ENCODE measurements at places on chromosomes 7 and 10. TPM values are rescaled to one million over a fixed set of nuclear protein-coding genes. Genes with fewer than 3 reads are reported as not detected.

The NKX1-2 gene
- not detected for total RNA-seq

The RELN gene
- not detected for total RNA-seq

The ARHGEF5 gene
- total RNA-seq: 8.2 TPM

DNA sequence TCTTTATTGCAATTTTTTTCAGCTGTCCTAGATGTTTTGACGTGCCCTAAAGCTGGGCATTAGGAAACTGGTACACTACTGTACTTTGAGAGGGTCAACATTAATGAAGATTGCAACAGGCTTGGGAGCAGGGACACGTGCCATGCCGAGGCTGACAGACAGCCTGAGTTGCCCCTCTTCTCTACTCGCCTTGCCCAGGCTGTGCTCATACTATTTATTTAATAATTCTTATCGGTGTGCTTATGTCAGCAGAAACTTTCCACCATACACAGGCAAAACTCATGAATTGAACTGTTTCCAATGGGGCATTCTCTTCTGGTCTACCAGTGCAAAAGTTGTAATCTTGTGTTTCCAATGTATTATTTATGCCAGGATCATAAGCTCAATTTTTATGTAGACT lies 24.4 kb downstream of the C7orf57 start:
- no peak for DNase-seq

DNA sequence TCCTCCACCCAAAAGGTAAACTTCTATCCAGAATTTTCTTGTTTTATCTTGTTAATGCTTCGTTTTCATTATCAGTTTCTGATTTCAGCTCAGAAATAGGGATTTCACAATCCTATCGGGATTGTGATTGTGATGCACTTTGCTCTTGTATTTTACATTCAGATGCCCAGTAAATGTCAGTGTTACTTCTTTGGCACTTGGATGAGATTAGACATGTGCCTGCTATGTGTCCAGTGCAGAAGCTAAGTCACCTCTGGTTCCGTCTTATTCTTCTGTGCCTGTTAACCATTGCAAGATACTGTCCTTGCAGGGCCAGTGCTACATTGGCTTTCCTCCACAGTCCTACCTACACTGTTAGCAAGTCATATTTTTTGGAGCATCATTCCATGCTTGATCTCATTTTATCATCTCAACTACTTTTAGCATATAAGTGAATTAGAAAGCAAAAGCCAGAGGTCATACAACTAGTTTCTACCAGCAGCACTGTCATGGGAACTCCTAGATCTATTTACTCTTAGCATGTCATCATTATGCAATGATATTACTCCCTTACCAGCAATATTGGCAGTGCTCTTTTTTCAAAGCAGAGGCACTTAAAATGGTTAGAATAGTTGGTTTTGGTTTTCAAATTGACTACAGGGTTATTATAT lies 26.7 kb downstream of the ZNF277 start:
- no peak for DNase-seq

DNA sequence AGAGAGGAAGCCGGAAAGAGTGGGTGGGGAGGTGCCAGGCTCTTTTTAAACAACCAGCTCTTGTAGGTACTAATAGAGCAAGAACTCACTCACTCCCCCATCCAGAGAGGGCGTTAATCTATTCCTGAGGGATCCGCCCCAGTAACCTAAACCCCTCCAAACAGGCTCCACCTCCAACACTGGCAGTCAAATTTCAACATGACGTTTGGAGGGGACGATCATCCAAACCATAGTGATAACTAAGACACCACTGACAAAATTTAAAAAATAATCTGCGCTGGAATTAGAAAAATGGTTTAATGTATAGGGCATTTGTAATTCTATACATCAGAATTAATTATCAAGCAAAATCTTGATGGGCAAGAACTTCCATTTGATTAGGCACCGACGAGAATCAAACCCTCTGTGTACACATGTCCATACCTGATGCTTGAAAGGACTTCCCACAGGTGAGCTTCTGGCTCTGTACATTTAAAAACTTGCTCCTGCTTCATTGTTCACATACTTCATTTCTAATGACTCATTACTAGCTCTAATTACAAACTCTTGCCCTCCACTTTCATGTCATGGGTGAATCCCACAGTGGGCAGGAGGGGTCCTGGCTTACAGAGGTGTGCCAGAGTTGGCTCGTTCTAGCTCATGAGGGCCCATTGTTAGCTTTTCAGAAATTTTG lies 20.6 kb upstream of the KDM7A start:
- DNase-seq: no peak

- no peak for DNase-seq
Observed at GRCh38 chr7:31095286-31096197, 43.4 kb downstream of the ADCYAP1R1 start.

DNA sequence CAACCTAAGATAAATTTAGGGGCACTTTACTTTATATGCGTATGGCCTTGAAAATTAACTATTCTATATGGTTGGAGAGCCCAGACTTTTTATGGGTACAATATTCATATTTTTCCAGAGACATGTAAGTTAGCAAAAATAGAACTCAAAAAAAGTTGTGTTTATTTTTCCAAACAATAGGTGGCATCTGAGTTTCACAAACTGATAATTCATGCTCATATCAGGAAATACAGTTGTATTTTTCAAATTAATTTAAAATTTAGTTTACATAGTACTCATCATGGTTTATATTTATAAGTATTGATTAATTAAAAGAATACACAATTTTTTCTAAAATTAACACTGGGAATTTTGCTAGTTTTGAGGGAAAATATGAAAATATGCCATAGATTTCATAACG lies 34.6 kb downstream of the ANKRD7 start:
- no peak for DNase-seq

- no peak for DNase-seq
Observed at GRCh38 chr7:117117172-117117571, 163.9 kb downstream of the ST7 start.

Measured in activated CD8-positive, alpha-beta T cell treated with anti-CD3 and anti-CD28 coated beads, Interleukin-2, amount 10 ng/mL, durations not matched to agents 7 days and 5 days (primary cell).